ENCODE measurements at places on chromosomes 12 and 14.
A peak's percentile ranks its signal among the peaks of the same experiment; 100 is the strongest.

DNA sequence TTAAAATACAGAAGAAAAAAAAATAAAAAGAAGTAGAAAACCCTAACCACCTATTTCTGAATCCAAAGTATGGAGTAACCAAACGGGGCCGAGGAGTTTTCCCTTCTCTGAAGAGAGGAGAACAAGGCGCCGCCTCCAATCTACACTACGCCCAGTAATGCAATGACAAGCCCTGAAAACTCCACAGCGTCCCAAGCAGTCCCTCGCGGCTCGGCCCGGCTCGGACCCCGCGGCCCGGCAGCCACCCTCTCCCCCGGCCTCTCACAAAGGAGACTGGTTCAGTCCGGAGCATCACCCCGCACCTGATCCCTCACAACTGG, 371 bp downstream of the CHD8 start:
- no peak for DNase-seq

GRCh38 chr12:98838231-98838647, 193.1 kb downstream of the APAF1 start:
- DNase-seq = no peak

GRCh38 chr14:56119201-56119981, 1.2 kb downstream of the PELI2 start:
- DNase-seq = no peak

- DNase-seq = no peak
Measured at GRCh38 chr12:62519043-62519442, 52.4 kb downstream of the MON2 start.

GRCh38 chr12:122743895-122744525, 8.6 kb upstream of the DENR start:
- no peak for DNase-seq

DNA sequence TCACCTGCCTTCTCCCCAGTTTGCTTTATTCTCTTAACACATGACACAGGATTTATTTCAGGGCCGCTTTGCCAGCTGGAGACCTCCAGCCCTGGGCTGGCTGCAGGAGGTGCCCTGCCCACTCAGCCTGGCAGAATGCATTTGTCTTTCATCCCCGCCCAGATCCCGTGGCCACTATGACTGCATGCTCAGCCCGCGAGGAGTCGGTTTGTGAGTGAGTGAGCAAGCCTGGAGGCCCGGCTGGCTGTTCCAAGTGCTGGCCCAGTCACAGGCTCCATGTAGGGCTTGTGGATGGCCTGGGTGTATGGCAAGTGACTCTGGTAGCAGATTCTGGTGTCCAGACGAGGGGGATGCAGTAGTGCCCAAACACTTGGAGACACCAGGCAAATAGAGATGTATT, 2.1 kb downstream of the TDP1 start:
- no peak for DNase-seq

- peak; percentile 6 for DNase-seq
Measured at GRCh38 chr14:79325071-79325470, 886.2 kb downstream of the DIO2 start.
